Activated CD4-positive, alpha-beta T cell treated with anti-CD3 and anti-CD28 coated beads for 48 hours (primary cell): ENCODE measurements at places on chromosomes 1 and 21.

DNA sequence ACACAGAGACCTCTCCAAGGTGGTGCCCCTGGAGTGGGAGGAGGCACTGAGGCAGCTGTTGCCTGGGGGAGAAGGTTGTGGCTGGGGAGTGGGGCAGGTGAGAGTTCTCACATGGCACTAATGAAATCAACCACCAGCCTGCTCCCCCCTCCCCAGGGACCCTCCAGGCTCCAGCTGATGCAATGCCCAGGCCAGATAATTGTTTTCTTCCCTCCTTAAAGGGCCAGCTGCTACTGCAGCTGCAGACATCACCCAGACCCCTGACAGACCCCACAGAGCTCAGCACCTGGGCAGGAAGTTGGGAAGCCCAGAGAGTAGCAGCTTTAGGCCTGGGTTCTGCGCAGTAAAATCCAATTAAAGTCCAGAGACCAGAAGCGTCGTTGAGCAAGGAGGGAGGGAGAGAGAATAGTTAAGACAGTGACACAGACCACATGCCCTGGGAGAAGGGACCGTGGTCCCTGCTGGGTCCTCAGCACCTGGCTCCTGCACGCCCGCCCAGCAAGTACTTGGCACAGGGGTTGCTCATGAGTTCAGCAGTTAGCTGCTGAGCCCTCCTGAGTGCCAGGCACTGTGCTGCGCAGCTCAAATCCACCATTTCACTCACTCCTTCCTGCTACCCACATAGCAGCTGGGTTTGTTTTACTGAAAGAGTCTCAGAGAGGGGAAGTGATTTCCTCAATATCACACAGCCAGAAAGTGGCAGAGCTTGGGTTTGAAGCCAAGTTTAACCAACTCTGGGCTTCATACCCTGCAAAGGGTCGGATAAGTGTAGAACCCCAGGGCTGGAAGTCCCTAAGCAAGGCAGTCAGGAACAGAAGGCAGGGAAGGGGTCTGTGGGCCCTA, 1.9 kb downstream of the RIMS3 start:
- DNase-seq, result no peak

GRCh38 chr1:229058111-229058561, 212.8 kb upstream of the RAB4A start:
- DNase-seq, result peak; percentile 29

GRCh38 chr21:42421018-42421793, 17.5 kb downstream of the UBASH3A start:
- DNase-seq, result no peak

DNA sequence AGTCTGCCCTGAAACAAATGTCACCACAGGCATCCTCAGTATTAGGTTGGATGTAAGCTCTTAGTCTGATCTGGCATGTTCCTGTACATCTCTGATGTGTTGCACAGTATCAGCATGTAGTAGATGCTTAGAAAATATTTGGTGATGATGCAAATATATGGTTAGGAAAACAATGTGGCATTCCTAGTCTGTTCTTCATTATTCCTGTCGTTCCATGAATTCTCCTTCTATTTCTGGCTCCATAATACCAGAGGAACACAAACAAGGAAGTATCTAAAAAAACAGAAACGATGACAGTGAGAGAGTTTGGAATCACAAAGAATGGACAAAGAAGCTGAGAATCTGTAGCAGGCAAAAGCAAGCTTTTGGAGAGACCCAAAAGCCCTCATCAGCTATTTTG, 236.6 kb downstream of the HHAT start:
- no peak for DNase-seq

DNA sequence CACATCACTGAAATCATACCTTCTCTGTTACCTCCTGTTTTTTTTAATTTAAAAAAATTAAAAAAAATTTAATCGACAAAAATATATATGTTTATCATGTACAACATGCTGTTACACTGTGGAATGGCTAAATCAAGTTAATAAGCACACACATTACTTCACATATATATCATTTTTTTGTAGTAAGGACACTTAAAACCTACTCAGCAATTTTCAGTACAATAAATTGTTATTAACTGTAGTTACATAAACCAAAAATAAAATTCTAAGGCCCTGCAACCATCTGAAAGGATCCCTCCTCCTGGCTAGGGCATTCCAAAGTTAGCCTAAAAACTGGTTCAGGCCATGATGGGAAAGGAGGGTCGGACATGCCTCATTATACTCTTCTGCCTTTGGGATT, 23.6 kb upstream of the COQ8A start:
- no peak for DNase-seq

GRCh38 chr1:6467744-6468688, 2.0 kb upstream of the TNFRSF25 start:
- no peak for DNase-seq

DNA sequence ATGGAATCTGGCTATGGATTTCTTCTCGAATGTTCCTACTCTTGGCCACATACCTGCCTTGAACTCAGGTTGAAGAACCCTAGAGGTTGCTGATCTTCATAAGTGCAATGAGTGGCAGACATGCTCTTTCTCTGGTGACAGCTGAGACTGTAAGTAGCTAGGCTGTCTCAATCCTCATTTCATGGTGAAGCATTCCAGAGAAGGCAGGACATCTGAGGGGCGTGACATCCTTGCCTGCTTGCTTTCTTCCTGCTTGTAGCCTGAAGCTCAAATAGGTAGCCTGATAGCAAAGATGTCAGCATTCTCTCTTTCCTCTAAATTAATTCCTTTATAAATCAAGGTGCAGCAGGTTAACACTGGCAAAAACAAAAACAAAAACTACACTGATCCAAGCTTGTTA, 114.6 kb upstream of the MAGI3 start:
- no peak for DNase-seq

DNA sequence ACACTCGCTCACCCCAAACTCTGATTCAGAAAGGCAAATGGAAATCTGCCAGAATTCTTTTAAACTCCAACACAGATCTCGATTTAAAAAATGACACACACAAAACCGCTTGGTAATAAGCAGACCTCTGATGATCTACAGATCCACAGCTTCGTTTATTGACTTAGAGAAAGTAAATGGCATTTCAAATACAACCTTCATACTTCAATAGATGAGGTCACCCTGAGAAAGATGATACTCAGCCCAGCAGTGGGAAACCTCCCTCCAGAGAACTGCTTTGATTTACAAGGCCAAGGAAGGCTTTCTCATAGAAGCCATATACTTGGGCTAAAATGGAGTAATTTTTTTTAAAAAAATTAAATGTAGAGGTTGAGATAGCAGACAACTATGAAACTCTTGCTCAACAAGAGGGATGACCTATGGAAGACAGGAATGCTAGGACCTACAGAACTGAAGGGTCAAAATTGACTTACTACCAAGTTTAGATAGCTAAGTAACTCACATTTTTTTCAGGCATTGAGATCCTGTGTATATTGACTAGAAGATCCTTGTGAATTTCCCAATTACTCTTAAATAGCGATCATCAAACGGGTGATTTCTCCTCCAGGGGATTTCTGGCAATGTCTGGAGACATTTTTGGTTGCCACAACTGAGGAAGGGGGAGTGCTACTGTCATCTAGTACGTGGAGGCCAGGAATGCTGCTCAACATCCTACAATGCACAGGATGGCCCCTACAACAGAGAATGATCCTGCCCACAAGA, 143.9 kb downstream of the CLIC6 start:
- no peak for DNase-seq

DNA sequence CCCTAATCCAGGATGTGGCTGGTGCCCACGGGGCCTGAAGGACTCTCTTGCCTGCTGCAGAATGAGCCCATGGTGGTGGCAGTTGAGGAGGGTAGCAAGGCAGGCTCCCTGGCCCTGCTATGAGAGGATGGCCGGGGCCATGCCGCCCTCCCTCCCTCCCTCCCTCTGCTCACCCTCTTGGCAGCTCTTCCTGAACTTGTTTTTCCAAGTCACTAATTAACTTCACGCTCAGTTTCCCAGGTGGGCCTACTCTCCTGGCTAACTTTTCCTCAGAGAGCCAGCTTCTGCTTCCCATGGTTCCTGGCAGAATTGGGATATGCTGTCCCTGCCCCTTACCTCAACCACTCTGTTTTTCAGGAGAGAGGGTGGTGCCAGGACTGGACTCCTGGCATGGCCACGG, 10.2 kb downstream of the KCNC4 start:
- no peak for DNase-seq

- DNase-seq, result no peak
These were observed 236.2 kb upstream of the NRIP1 start for GRCh38 chr21:15301014-15301413.

GRCh38 chr1:189804352-189804751, 673.3 kb downstream of the BRINP3 start:
- no peak for DNase-seq

- no peak for DNase-seq
These were observed 2.3 kb downstream of the EVA1C start for GRCh38 chr21:32414579-32415358.

GRCh38 chr1:8598060-8598724, 219.2 kb downstream of the RERE start:
- no peak for DNase-seq

DNA sequence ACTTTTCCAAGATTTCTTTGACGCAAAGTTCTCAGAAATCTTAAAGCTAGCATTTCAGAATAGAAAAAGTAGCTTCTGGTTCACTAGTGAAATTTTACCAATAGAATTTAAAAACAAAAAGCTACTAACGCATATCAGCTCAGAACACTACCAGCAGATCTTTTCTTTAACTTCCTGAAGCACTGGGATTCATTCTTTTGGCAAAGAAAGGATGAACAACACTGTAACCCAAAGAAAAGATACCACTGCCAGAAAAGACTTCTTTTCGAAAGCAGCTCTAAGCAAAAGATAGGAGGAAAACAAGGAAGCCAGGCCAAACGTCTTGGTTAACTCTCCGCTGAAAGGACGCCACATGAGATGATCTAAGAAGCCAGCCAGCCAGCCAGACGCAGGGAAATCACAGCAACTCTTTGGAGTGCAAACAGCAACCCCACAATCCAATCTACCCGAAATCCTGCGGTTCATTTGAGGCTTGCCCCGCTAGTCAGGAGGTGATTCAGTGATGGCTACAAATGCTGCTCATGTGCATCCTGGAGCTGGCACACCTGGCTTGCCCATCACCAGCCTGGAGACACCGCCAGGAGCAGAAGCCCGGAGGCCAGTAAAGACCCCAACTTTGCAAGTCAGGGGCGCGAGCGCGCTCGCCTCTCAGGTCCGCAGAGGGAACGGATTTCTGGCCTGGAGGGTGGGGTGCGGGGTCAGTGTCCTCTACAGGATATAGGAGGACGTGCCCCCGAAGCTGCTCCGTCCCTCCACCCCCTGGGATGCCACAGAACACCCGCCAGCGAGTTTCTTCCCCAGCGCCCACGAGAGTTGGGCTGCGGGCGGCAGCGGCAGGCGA, 812 bp downstream of the NBPF1 start:
- peak; percentile 59 for DNase-seq

DNA sequence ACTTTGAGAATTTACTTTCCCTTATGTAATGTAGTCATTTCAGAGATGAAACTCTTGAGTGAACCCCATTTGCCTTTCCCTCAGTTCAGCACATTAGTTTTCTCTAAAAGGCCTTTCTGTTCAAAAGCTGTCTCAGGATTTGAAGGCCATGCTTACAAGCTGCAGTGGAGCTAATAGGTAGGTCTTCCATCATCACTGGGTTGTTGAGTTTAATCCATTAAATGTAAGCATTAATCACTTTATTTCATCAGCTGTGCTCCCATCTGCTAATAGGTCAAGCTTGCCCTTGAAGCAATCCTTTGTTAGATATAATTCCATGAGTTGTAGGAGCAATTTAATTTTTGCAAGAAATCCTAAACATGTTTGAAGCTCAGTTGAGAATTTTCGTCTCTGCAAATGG, 422.2 kb upstream of the ZP4 start:
- DNase-seq, result no peak

GRCh38 chr1:117654493-117655219, 48.8 kb downstream of the TENT5C start:
- no peak for DNase-seq

DNA sequence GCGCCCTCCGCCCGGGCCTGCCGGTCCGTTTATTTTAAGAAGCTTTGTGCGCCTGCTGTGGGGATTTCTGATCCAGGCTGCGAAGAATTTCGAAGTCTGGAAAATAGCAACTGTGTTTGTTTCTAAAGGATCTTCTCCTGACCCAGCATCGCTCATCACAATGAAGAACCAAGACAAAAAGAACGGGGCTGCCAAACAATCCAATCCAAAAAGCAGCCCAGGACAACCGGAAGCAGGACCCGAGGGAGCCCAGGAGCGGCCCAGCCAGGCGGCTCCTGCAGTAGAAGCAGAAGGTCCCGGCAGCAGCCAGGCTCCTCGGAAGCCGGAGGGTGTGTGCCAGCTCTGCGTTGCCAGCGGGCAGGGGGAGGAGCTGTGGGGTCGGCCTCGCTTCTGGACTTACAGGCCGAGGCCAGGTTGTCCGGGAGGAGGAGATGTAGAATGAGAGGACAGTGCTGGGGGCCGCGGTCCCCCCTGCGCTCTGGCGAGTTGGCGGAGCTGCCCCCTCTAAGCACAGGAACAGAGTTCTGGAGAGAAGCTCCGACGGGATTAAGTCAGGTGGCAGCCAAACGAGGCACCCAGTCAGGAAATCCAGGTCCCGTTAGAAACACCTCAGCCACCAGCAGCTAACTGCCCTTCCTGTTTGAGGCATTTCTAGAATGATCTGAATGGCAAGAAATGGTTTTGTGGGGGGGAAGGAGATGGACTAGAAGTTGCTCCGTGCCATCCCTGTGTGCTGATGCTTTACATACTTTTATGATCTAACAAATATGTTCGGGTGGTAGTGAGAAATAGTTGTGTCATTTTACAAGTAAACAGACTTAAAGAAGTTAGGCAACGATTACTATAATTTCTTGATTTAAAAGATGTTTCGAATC, 948 bp downstream of the TXLNA start:
- peak; percentile 59 for DNase-seq

GRCh38 chr1:102853701-102854187, 254.6 kb downstream of the COL11A1 start:
- DNase-seq, result no peak

DNA sequence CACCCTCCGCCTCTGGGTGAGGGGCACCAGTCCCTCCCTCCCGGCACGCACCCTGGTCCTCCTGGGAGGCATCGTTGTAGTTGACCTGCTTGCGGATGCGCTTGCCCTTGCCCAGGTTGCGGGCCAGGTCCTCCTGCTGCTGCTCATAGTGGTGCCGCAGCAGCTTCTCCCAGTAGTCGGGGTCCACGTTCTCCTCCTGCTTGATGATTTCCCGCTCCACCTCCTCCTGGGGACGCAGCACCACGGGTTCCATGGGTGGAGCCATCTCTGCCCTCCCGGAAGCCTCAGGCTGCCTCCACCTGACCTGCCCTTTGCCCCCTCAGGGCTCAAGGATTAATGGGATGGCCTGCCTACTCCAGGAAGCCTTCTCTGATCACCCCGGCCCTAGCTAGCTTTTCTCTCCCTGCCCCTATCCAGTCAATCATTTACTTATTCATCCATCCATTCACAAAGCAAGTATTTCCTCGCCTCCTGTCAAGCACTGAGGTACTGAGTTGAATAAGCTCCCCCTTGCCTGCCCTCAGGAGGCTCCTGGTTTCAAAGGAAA, 53.5 kb downstream of the CHD5 start:
- DNase-seq, result no peak

GRCh38 chr21:17527711-17528110, 14.9 kb downstream of the CXADR start:
- no peak for DNase-seq
